Esophagus squamous epithelium (tissue), 5 donors: ENCODE measurements at places on chromosomes 5 and 9. TPM values are rescaled to one million over a fixed set of nuclear protein-coding genes. Genes with fewer than 3 reads are reported as not detected.

KIF12 gene
- not detected for total RNA-seq

GLRA1 gene
- total RNA-seq, result not detected

DNA sequence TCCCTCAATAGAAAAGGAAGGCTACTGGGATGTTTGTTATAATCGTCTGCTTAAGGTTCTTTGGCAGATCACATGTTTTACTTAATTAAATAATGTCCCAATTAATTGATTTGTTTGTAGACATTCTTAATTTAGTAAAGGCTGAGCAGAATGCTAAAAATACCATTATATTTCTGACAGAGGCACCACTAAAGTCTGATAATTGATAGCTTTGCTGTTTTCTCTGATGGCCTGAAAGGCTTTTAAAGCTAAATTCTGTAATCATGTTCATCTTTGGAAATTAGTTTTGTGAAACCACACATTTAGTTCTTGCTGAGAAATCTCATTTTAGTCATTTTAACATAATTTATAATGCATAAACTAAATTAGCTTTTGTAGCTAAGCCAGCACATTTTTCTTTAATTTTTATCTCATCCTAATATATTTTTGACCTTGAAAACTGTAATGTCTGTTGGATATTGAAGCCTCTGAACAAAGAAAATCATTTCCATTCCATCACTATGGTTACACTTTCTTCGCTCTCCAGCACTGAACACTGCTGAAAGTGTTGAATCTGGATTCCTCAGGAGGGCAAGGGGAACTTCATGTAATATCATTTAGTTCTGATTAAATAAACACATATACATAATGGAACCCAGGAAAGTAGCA, 329.4 kb downstream of the ELAVL2 start:
- no peaks in the 10 kb centered on the region for H3K4me1 ChIP-seq
- DNase-seq, result no peak
- H3K27me3 ChIP-seq, result no peaks in the 10 kb centered on the region
- H3K4me3 ChIP-seq, result no peak overlapping the region
- no peak overlapping the region for H3K27ac ChIP-seq
- H3K36me3 ChIP-seq, result no peaks in the 10 kb centered on the region

DNA sequence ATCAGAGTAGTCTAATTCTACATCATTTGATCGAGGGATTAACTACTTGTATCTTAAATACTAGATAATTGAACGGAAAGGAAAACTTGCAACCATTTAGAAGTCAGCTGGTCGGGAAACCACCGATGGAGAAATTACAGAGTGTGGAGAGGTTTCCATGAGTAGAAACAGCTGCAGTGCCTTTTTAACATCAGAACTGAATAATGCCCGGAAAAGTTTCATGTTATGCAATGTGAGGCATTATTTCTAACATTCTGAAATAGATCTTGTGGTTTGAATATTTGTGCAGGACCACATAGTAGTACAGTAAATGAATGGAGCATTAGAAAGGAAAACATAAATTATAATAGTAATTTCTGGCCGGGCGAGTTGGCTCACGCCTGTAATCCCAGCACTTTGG, 88.1 kb upstream of the RNF180 start:
- H3K4me1 ChIP-seq, result no peaks in the 10 kb centered on the region
- no peaks in the 10 kb centered on the region for H3K36me3 ChIP-seq
- no peak overlapping the region for H3K4me3 ChIP-seq
- no peaks in the 10 kb centered on the region for H3K27me3 ChIP-seq
- DNase-seq, result no peak

DNA sequence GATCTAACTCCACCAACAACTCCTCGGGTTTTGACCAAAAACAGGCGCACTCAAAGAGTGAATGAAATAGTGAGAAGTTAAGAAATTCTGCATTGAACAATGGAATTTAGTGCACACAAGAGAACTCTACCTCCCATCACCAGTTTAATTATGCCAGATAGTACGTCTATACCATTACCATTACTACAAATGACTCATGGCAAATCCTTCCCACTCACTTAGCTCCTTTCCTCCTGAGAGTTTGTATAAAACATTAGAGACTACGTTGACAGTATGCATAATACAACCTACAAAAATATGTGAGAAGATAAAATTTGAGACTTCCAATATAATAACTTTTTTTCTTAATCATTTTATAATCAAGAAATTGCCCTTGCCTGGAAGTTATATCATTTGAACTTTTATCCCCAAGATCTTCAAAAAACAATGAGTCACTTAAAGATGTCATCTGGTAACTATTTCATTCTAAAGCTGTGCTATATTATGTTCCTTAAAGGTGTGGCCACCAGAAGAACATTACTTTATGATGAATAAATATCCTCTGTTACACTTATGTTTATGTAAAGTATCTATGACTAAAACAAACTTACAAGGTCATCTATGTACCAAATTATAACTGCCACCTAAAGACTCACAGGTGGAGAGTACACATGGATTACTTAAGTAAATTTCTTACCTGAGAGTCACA, 297.9 kb upstream of the PTGER4 start:
- H3K36me3 ChIP-seq, result no peaks in the 10 kb centered on the region
- H3K4me3 ChIP-seq, result no peak overlapping the region
- DNase-seq, result no peak
- H3K27ac ChIP-seq, result no peak overlapping the region
- H3K4me1 ChIP-seq, result peaks cover 7% of the 10 kb centered on the region
- H3K27me3 ChIP-seq, result no peaks in the 10 kb centered on the region

DNA sequence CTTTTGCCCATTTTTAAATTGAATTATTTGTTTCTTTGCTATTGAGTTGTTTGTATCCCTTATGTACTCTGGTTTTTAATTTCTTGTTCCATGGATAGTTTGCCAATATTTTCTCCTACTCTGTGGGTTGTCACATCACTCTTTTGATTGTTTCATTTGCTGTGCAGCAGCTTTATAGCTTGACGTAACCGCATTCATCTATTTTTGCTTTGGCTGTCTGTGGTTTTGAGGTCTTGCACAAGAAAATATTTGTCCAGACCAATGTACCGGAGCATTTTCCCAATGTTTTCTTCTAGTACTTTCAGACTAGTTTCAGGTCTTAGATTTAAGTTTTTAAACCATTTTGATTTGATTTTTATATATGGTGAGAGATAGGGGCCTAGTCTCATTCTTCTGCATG, 36.2 kb upstream of the ZNF366 start:
- no peaks in the 10 kb centered on the region for H3K36me3 ChIP-seq
- no peak overlapping the region for H3K4me3 ChIP-seq
- no peaks in the 10 kb centered on the region for H3K4me1 ChIP-seq
- no peak for DNase-seq
- no peaks in the 10 kb centered on the region for H3K27me3 ChIP-seq

GRCh38 chr5:179258922-179259730, 86.1 kb downstream of the ADAMTS2 start:
- no peak for DNase-seq
- no peak overlapping the region for H3K4me3 ChIP-seq
- no peaks in the 10 kb centered on the region for H3K36me3 ChIP-seq
- no peaks in the 10 kb centered on the region for H3K27me3 ChIP-seq
- no peaks in the 10 kb centered on the region for H3K4me1 ChIP-seq

- DNase-seq, result no peak
- H3K27me3 ChIP-seq, result no peaks in the 10 kb centered on the region
- H3K27ac ChIP-seq, result no peak overlapping the region
- H3K36me3 ChIP-seq, result no peaks in the 10 kb centered on the region
- H3K4me3 ChIP-seq, result no peak overlapping the region
- H3K4me1 ChIP-seq, result no peaks in the 10 kb centered on the region
Measured at GRCh38 chr5:80763211-80763610, 108.4 kb upstream of the DHFR start.

GRCh38 chr9:92616655-92617111, 53.2 kb downstream of the IPPK start:
- peak overlapping the region; percentile 84 for H3K27ac ChIP-seq
- H3K4me3 ChIP-seq, result peak overlapping the region; percentile 43
- H3K4me1 ChIP-seq, result peaks cover 76% of the 10 kb centered on the region
- H3K36me3 ChIP-seq, result peaks cover 98% of the 10 kb centered on the region
- DNase-seq, result no peak
- H3K27me3 ChIP-seq, result no peaks in the 10 kb centered on the region

GRCh38 chr9:116275418-116276195, 122.0 kb downstream of the PAPPA start:
- DNase-seq, result no peak
- no peaks in the 10 kb centered on the region for H3K4me1 ChIP-seq
- no peak overlapping the region for H3K4me3 ChIP-seq
- peaks cover 14% of the 10 kb centered on the region for H3K36me3 ChIP-seq
- H3K27me3 ChIP-seq, result no peaks in the 10 kb centered on the region

DNA sequence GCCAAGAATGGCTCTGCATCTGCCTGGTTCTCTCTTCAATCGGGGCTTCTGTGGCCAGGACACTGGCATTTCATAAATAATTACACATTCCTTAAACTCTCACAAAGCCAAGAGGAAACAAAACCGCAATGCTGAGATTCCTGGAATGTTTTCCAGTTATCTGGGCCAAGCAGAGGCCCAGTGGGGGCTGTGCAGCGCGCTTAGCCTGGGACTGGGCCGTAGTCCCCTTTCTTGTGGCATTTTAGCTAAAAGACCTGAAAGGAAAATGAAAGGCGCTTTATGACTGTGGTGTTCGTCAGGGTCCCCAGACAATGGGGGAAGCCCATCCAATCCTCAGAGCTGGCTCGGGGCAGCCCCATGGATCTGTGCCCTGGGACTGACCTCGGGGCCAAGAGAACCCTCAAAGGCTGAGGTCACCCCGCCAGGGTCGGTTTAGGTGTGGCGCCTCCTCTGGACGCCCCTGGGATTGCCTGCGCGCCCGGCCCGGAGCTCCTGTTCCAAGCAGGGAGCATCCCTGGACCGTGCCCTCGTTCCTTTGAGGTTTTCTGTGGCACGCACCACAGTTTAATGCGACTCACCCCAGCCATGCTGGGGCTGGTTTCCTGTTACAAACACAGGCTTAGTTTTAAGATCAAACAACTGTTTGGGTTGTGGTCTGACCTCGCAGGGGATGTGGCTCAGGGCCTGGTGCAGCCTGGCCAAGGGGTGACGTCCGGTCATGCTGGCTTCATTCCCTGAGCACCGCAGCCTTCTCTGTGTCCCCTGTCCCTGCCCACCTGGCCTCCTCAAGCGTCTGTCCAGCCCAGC, 51.5 kb upstream of the NKD2 start:
- H3K27ac ChIP-seq, result peak overlapping the region; percentile 68
- DNase-seq, result no peak
- peaks cover 90% of the 10 kb centered on the region for H3K27me3 ChIP-seq
- no peaks in the 10 kb centered on the region for H3K36me3 ChIP-seq
- H3K4me1 ChIP-seq, result peaks cover 43% of the 10 kb centered on the region
- no peak overlapping the region for H3K4me3 ChIP-seq

DNA sequence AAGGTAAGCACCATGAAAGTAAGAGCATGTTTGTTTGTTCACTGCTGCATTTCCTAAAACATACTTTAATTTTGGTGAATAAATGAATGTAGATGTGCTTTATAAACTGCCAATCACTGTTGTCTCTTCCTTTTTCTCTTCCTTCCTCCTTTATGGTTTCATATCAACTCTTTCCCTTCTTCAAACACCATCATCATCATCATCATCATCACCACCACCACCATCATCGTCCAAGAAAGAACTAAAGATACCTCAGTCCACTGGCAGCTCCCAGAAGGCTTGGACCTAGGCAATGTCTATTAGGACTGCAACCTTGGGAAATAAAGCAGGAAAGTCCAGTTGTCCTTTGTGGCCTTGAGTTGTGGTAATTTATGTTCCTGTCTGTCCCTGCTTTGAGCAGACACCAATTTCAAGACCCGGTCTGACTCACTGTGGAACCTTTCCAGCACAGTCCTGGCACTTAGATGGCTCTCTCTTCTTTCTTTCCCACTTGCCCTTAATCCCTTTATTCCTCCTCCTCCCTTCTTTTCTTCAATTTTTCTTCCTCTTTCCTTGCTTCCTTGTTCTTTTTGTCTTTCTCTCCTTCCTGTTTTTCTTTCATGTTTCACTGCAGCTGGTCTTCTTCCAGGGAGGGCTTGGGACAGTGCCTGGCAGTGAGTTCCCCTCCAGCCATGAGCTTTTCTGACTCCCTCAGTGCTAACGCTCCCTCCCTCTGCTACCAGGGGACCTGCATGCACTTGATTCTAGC, 99.3 kb downstream of the ANGPTL2 start:
- no peak overlapping the region for H3K4me3 ChIP-seq
- no peaks in the 10 kb centered on the region for H3K36me3 ChIP-seq
- H3K27ac ChIP-seq, result peak overlapping the region; percentile 91
- peaks cover 32% of the 10 kb centered on the region for H3K4me1 ChIP-seq
- H3K27me3 ChIP-seq, result no peaks in the 10 kb centered on the region

GRCh38 chr5:96601715-96602244, 60.4 kb upstream of the CAST start:
- H3K27me3 ChIP-seq, result no peaks in the 10 kb centered on the region
- DNase-seq, result no peak
- H3K4me3 ChIP-seq, result no peak overlapping the region
- no peak overlapping the region for H3K27ac ChIP-seq

CARD9 gene
- total RNA-seq, result 0.91 TPM

DNA sequence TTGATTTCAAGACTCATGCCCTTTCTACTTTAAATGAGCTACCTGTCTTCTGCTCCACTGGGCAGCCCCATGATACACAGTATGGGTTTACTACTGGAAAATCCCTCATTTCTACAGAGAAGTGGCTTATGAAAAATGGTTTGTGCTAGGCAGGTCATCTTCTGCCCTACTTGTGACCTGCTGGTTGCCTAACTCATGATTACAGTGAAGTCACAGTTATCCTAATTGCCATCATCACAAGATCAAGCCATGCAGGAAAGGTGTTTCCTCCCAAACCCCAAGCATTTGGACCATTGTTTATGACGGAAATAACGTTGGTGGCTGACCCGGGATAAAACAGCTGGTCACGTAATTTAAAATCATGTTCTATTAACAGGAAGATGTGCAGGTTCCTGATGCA, 330.6 kb downstream of the ACTL7B start:
- H3K4me3 ChIP-seq, result no peak overlapping the region
- H3K4me1 ChIP-seq, result no peaks in the 10 kb centered on the region
- no peaks in the 10 kb centered on the region for H3K27me3 ChIP-seq
- no peak for DNase-seq
- no peaks in the 10 kb centered on the region for H3K36me3 ChIP-seq

GRCh38 chr9:91758491-91758981, 191.5 kb downstream of the ROR2 start:
- H3K27me3 ChIP-seq, result no peaks in the 10 kb centered on the region
- DNase-seq, result no peak
- H3K4me1 ChIP-seq, result peaks cover 3% of the 10 kb centered on the region
- H3K4me3 ChIP-seq, result no peak overlapping the region

- no peak overlapping the region for H3K27ac ChIP-seq
- H3K27me3 ChIP-seq, result no peaks in the 10 kb centered on the region
- H3K4me3 ChIP-seq, result no peak overlapping the region
- no peaks in the 10 kb centered on the region for H3K36me3 ChIP-seq
Measured at GRCh38 chr9:114837923-114838322, 32.1 kb upstream of the TNFSF15 start.

DNA sequence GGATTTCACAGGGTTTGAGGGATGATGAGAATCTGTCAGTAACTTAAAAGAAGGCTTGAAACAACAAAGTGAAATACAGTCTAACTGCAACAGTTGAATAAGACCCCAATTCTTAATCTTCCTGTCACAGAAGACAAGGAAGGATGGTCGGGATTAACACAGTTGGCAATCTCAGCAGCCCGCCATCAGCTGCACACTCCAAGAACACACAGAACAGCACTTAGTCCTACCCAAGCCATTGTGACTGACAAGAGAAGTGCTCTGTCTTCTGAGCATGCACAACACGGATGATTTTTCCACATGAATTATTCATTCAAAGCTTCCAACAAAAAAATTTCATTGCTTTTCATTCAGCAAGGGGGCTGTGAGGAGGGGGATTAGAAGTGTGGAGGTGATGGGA, 576.1 kb downstream of the TLE4 start:
- no peaks in the 10 kb centered on the region for H3K27me3 ChIP-seq
- H3K36me3 ChIP-seq, result no peaks in the 10 kb centered on the region
- no peak overlapping the region for H3K4me3 ChIP-seq
- no peak overlapping the region for H3K27ac ChIP-seq
- no peaks in the 10 kb centered on the region for H3K4me1 ChIP-seq

SAXO1 gene
- total RNA-seq, result not detected
